ENCODE measurements at places on chromosomes 4 and X. TPM values are rescaled to one million over a fixed set of nuclear protein-coding genes. Genes with fewer than 3 reads are reported as not detected.

SPANXA1 gene
- not detected for total RNA-seq

ARHGAP4 gene
- total RNA-seq = 17.9 TPM

BTC gene
- total RNA-seq = 0.81 TPM

FAM184B gene
- total RNA-seq = 0.03 TPM

ASB5 gene
- not detected for total RNA-seq

CTSO gene
- 3.2 TPM for total RNA-seq

GABRB1 gene
- total RNA-seq = not detected

POF1B gene
- not detected for total RNA-seq

GRCh38 chr4:146165840-146166239 is 9.7 kb upstream of the LSM6 start:
- H3K27me3 ChIP-seq = no peaks in the 10 kb centered on the region
- H3K27ac ChIP-seq = no peak overlapping the region
- no peaks in the 10 kb centered on the region for H3K36me3 ChIP-seq
- H3K4me3 ChIP-seq = no peak overlapping the region
- no peaks in the 10 kb centered on the region for H3K4me1 ChIP-seq

- H3K4me3 ChIP-seq = no peak overlapping the region
- H3K36me3 ChIP-seq = no peaks in the 10 kb centered on the region
- peaks cover 9% of the 10 kb centered on the region for H3K4me1 ChIP-seq
- H3K27me3 ChIP-seq = no peaks in the 10 kb centered on the region
Observed at GRCh38 chr4:18292411-18292810, 270.9 kb upstream of the LCORL start.

DNA sequence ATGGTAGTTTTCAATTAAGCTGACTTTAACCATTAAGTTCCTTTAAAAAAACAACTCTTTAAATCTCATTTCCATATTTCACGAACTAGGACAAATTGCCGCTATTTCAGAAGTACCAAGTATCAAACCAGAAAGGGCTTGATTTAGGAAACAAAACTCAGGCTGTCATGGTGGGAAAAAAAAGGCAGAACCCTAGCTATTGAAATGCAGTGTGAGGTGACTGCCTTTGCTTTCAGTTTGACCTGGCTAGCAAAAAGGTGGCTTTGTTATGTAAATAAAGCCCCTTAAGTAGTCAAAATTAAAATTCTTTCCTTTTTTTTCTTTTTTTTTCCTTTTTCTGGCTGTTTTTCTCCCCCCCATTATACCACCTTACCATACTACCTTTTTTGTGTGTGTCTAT is 40.6 kb upstream of the CYP2U1 start:
- H3K36me3 ChIP-seq = peaks cover 10% of the 10 kb centered on the region
- no peak overlapping the region for H3K4me3 ChIP-seq
- H3K27me3 ChIP-seq = no peaks in the 10 kb centered on the region
- no peak for DNase-seq

DNA sequence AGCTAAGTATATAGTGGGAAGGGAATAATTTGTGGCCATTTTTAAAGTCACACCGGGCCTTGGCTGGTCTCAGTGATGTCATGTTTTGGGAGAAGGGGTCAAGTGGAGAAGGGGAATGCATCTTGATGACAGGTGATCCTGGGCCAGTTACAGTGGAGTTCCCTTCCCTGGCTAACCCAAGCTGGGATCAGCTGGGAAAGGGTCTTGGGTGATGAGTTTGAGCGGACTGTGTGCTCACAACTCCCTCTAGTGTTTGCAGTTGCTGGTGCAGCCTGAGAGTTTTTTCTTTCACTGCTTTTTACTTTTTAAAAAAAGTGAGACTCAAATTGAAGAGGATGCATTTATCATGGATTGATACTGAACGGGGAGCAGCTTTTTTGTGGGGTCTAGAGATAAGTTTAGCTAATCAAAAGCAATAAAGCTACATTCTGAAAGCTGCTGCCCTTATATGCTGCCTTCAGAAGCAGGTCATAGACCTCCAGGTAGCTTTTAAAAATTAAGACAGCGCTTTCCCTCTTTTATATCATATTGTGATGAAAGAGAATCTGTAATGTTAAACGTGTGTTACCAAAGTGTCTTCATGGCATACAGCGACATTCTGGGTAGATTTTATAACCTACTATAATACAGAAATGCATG is 164.7 kb downstream of the DCLK2 start:
- H3K4me1 ChIP-seq = peaks cover 8% of the 10 kb centered on the region
- H3K4me3 ChIP-seq = no peak overlapping the region
- peak; percentile 69 for DNase-seq
- no peak overlapping the region for H3K27ac ChIP-seq

DNA sequence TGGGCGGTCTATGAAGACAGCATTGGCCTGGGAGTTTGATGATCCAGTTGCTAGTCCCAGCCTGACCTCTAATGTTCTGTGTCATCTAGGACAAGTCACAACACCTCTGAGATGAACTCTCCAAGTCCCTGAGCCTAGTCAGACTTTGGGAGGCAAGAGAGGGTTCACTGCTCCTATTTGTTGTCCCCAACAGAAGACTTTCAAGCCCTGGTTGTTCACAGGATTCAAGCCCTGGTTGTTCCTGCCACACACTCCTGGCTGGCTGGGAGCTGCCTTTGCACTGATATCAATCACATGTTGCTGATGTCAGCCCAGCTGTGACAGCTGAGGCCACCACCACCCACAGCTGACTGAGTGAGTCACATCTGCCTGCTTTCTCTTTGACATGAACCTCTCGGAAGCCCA is 253.2 kb upstream of the RASGEF1B start:
- peak; percentile 15 for DNase-seq
- H3K27ac ChIP-seq = no peak overlapping the region
- no peaks in the 10 kb centered on the region for H3K36me3 ChIP-seq
- peaks cover 19% of the 10 kb centered on the region for H3K4me1 ChIP-seq

- DNase-seq = no peak
- no peaks in the 10 kb centered on the region for H3K27me3 ChIP-seq
Observed at GRCh38 chr4:52107336-52107735, 56.2 kb downstream of the SPATA18 start.

DNA sequence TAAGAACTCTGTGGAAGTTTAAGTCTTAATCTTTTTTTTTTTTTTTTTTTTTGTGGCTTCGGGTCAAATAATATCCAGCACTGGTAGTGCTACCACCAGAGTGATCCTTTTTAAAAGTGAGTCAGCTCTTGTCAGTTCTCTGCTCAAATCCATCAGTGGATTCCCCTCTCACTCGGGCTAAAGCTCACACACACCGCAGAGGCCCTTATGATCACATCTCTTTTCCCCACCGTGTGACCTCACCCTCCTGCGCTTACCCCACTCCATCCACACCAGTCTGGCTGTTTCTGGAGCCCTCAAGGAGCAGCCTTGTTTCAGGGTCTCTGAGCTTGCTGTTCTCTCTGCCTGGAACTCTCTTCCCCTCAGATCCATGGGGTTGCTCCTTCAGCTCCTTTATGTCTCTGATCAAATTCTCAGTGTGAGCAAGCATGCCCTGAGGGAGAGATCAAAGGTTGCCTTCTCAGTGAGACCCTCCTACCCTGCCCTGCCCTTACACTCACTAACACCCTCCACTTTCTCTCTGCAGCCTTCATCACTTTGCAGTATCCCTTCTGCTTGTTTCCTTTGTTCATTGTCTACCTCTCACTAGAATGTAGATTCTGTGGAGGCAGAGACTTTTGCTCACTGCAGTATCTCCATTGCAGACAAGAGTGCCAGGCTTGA is 19.8 kb upstream of the BEND4 start:
- DNase-seq = no peak
- H3K27me3 ChIP-seq = no peaks in the 10 kb centered on the region
- H3K36me3 ChIP-seq = no peaks in the 10 kb centered on the region
- H3K27ac ChIP-seq = no peak overlapping the region

DNA sequence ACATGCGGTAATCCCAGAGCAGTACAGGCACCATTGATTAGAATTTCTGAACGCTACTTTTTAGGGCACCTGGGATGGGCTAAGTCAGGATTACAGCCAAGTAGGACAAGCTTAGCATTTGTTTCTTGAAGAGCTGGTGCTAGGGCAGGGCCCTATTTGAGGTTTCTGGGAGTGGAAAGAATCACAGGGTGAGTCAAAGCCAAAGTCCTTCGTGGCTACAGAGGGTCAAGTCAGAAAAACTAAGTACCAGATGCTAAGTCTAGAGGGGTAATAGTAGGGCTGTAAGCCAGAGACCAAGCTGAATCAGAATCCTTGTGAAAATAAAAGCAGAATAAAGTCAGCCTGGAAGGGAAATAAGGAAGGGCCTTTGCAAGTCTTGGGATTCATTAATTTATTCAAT is 448.6 kb downstream of the ZIC3 start:
- no peaks in the 10 kb centered on the region for H3K27me3 ChIP-seq
- H3K4me3 ChIP-seq = no peak overlapping the region
- H3K27ac ChIP-seq = no peak overlapping the region
- no peak for DNase-seq
- no peaks in the 10 kb centered on the region for H3K4me1 ChIP-seq

- peak; percentile 11 for DNase-seq
- no peak overlapping the region for H3K27ac ChIP-seq
Observed at GRCh38 chr4:89586864-89587263, 250.1 kb downstream of the SNCA start.

DNA sequence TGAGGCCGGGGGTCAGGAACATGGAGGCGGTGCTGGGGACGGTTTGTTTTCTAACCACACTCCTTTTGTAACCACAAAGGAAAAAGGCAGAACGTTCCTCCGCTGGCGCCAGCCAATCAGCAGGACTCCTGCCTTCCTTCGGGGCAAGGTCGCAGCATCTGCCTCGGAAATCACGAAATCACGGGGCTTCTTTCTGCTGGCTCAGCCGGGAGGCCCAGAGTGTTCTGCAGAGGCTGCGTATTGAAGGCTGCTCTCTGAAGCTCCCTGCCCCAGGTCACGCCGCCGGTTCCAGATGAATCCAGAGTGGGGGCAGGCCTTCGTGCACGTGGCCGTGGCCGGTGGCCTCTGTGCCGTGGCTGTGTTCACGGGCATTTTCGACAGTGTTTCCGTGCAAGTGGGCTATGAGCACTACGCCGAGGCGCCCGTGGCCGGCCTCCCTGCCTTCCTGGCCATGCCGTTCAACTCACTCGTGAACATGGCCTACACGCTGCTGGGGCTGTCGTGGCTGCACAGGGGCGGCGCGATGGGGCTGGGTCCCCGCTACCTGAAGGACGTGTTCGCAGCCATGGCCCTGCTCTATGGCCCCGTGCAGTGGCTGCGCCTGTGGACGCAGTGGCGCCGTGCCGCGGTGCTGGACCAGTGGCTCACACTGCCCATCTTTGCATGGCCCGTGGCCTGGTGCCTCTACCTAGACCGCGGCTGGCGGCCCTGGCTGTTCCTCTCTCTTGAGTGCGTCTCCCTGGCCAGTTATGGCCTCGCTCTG is 9.4 kb downstream of the TMEM187 start:
- H3K27me3 ChIP-seq = no peaks in the 10 kb centered on the region
- no peak overlapping the region for H3K4me3 ChIP-seq
- no peaks in the 10 kb centered on the region for H3K4me1 ChIP-seq
- H3K36me3 ChIP-seq = no peaks in the 10 kb centered on the region

DNA sequence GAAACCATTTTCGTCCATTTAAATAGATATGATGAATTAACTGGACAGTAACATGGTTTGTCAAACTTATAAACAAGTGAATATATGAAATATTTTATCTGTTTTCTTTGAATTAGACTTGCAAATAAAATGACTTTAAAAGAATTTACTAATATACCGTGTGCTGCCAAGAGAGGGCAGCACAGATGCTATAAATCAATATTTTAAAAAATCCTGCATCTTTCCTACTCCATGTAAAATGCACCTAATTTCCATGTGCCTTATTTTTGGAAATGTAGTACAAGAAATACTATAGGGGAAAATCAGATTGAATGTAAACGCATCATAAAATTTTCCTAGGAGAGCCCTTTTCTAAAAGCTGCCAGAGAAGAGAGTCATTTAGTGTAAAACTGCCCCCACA is 62.2 kb downstream of the PRKX start:
- H3K27me3 ChIP-seq = no peaks in the 10 kb centered on the region
- no peak overlapping the region for H3K27ac ChIP-seq
- no peak for DNase-seq
- no peaks in the 10 kb centered on the region for H3K4me1 ChIP-seq

- no peaks in the 10 kb centered on the region for H3K27me3 ChIP-seq
- H3K4me1 ChIP-seq = no peaks in the 10 kb centered on the region
- H3K4me3 ChIP-seq = no peak overlapping the region
- H3K36me3 ChIP-seq = no peaks in the 10 kb centered on the region
- peak; percentile 58 for DNase-seq
Observed at GRCh38 chr4:89438102-89438831, 130.7 kb upstream of the GPRIN3 start.

DNA sequence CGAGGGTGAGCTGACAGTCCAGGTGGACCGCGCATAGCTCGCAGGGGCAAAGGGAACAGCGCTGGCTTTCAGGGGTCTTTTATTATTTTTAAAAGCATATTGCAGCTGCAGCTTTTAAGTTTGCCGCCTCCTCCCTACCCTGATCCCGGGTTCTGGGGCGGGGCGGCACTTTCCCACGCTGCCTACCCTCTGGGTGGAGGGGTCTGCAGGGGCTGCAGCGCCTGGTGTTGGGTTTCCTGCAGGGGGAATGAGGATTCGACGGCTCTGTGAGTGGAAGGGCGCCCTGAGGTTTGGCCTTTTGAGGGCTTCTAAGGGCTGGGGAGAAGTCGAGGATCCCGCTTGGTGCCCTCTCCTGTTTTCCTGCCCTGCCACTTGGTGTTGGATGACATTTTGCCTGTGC is 80.7 kb upstream of the SCML1 start:
- peak overlapping the region; percentile 56 for H3K4me3 ChIP-seq
- no peak for DNase-seq
- no peaks in the 10 kb centered on the region for H3K36me3 ChIP-seq
- no peak overlapping the region for H3K27ac ChIP-seq
- peaks cover 42% of the 10 kb centered on the region for H3K27me3 ChIP-seq
- no peaks in the 10 kb centered on the region for H3K4me1 ChIP-seq

DNA sequence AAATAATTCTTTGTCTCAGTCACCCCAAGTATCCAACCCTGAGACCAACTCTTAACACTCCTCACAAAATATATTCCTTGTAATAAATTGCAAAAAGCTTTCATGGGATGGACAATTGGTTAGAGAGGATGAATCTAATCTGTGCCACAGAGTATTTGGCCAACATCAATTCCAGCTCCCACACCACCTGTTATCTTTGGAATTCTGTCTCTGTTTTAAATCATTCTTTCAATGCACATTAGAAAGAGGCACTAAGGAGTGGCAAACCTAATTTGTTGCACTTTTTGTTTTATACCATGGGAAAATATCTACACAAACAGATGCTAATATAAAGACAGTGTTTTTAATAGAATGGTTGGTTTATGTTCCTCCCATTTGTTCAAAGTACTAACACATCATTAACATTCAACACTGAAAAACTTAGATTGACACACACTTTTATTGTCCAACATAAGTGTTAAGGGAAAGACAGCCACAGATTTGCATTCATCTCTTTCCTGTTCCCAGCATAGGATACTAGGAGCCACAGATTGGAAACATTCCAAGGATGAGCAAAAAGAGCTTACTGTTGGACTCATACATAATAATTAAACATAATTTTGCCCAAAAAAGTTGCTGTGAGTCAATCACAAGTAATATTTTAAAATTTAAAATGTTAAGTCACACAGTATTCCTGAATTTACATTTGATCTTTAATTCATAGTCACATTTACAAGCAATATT is 116.4 kb downstream of the PPA2 start:
- no peak overlapping the region for H3K27ac ChIP-seq
- H3K4me1 ChIP-seq = no peaks in the 10 kb centered on the region
- H3K36me3 ChIP-seq = no peaks in the 10 kb centered on the region
- DNase-seq = no peak
- no peak overlapping the region for H3K4me3 ChIP-seq

GRCh38 chr4:18798123-18798522 is 776.6 kb upstream of the LCORL start:
- DNase-seq = no peak
- no peak overlapping the region for H3K4me3 ChIP-seq
- no peak overlapping the region for H3K27ac ChIP-seq
- H3K4me1 ChIP-seq = no peaks in the 10 kb centered on the region

Data from neural progenitor cell (in vitro differentiated cells).